ENCODE measurements at places on chromosomes 3 and 15.
A peak's percentile ranks its signal among the peaks of the same experiment; 100 is the strongest.

GRCh38 chr3:16504242-16504641 is 9.3 kb downstream of the RFTN1 start:
- no peak for DNase-seq

- peak; percentile 14 for DNase-seq
These were observed 16.9 kb upstream of the RYR3 start for GRCh38 chr15:33293713-33294334.

DNA sequence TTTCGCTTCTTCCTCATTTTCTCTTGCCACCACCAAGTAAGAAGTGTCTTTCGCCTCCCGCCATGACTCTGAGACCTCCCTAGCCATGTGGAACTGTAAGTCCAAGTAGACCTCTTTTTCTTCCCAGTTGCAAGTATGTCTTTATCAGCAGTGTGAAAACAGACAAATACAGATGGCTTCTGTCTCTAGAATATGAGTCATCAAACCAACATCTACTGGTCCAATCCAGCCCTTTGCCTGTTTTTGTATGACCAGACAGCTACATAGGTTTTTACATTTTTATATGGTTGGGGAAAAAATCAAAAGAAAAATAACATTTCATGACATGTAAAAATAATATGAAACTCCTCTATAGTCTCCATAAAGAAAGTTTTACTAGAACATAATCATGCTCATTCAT is 118.7 kb upstream of the PTPRG start:
- no peak for DNase-seq

GRCh38 chr3:171769461-171769860 is 40.8 kb downstream of the PLD1 start:
- no peak for DNase-seq

DNA sequence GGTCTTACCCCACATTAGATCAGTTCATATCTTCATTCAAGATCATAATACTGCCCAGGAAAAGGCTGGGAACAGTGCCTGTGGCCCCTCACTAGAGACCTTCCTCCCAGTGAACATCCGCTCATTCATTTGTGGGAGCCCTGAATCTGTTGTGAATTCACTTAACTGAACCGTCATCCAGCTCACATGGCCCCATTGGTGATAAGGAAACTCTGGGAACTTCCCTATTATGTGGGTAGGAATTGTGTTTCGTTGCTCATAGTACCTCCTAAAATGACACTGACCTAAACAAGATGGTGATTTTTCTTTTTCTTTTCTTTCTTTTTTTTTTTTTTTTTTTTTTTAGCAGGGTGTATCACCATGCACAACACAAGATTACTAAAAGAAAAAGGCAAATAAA is 6.8 kb upstream of the MESP2 start:
- DNase-seq, result no peak

GRCh38 chr3:58607816-58608215 is 30.6 kb upstream of the FAM107A start:
- DNase-seq, result no peak

- no peak for DNase-seq
These were observed 3.6 kb upstream of the LPCAT4 start for GRCh38 chr15:34370643-34371042.

GRCh38 chr3:17399586-17399985 is 342.8 kb downstream of the TBC1D5 start:
- DNase-seq, result no peak

GRCh38 chr15:84883916-84884781 is at the start of gene SLC28A1:
TSS of gene SLC28A1 (plus strand) at chr15:84884662. CDS start at chr15:84887761, 3,099 bp downstream.
- no peak for DNase-seq
